CD8-positive, alpha-beta memory T cell (primary cell): ENCODE measurements at places on chromosomes 2 and 18. TPM values are rescaled to one million over a fixed set of nuclear protein-coding genes. Genes with fewer than 3 reads are reported as not detected.

The IL1RL2 gene
- total RNA-seq, result 0.33 TPM

DNA sequence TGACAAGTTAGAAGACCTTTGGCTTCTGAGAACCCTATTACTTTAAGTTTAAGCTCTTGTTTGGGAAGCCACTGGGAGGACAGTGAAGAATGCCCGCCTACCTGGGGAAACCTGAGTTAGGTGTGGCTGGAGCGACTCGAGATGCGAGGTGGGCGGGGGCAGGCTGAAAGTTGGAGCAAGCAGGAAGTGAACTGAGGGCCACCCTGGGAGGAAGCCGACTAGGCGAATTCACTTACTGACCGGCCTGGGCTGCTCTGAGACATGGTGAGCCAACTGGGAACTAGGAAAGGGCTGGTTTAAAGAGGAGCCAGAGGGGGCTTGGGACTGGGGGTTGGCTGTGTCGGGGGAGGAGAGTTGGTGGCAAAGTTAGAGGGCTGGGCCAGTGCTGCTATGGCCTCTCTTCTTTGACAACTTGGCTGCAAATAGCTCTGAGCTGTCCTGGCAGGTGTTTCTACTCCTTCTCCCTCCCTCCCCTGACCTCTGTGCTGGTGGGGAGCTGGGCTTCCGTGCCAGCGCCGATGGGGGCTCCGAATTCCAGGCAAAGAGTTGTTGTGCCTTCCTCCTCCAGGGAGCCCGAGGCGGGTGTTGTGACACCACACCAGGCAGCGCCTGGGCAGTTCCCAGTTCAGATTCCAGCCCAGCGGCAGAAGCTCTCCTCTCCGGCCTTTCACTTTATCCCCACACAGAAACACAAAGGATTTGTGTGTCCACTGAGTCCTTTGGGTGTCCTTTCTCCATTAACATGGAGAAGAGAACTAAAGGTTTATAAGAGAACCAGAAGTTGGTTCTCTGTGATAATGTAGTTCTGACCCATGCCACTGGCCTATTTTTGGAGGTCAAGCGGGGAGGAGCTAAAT, at the start of gene VAMP8:
VAMP8 (plus strand) TSS at position 201 of the 857 bp plus-strand sequence; CDS start at position 262, 61 bp downstream.
- DNase-seq, result peak; percentile 58

The HS1BP3 gene
- 9.5 TPM for total RNA-seq

- DNase-seq, result no peak
Measured at GRCh38 chr2:128535953-128536352, 217.3 kb upstream of the HS6ST1 start.

- no peak for DNase-seq
Measured at GRCh38 chr2:142865924-142866323, 11.5 kb upstream of the KYNU start.

The RAD51AP2 gene
- not detected for total RNA-seq

DNA sequence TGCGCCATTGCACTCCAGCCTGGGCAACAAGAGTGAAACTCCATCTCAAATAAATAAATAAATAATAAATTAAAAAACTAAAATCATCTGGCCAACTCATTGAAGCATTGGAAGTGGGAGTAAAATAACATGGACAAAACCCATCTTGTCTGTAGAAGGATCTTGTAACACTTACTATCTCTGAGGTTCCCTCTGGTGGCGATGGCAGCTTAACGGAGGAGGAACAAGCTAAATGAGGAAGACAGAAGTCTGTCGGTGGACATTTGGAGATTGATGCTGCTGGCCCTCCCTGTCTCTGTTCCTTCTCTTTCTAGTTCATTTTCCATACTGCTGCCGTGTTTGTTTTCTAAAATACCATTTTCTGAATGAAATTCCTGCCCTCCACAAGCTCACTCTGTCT, 43.4 kb downstream of the ZCCHC2 start:
- DNase-seq, result no peak

GRCh38 chr2:75367401-75367800, 168.1 kb upstream of the TACR1 start:
- no peak for DNase-seq

GRCh38 chr2:54667726-54668650, 55.5 kb upstream of the EML6 start:
- no peak for DNase-seq

DNA sequence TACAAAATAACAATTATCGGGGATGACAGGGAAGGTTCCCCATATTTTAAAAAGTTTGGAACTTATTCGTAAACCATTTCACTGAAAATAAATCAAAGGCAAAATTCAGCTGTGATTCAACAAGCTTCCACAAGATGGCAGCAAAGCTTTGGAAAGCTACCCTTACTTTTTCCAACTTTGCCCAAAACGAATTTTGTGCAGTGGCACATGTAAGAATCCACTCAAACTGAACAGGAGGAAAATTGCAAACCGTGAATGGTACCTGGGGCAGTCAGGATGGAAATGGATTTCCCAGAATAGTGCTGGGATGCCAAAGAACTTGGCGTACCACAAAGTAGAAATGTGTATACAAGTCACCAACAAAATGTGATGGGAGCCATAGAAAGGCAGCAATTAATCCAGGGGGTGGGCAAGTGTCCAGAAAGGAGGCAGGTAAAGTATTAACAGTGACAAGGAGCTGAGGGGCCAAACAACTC, 10.7 kb downstream of the RPL31 start:
- DNase-seq, result peak; percentile 21

GRCh38 chr2:239110595-239111048, 262.7 kb downstream of the TWIST2 start:
- DNase-seq, result no peak

The NGEF gene
- not detected for total RNA-seq
